ENCODE measurements at places on chromosomes 5 and 9. TPM values are rescaled to one million over a fixed set of nuclear protein-coding genes. Genes with fewer than 3 reads are reported as not detected.

DNA sequence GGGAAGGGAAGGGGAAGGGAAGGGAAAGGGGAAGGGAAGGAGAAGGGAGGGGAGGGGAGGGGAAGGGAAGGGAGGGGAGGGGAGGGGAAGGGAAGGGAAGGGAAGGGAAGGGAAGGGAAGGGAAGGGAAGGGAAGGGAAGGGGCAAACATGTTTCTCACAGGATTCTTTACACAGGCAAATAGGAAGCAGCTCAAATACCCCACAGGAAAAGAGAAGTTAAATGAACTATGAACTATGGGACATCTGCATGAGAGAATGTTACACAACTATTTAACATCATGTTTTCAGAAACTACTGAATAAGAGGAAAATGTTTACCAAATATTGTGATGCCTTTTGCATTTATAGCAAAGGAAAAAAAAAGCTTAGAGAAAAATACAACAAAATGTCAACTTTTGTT lies 125.4 kb upstream of the SLC30A5 start:
- no peak for DNase-seq

GRCh38 chr5:44402084-44402483 lies 12.9 kb upstream of the FGF10 start:
- DNase-seq, result no peak

- peak; percentile 46 for DNase-seq
Measured at GRCh38 chr5:27020973-27021372, 17.4 kb downstream of the CDH9 start.

- peak; percentile 97 for DNase-seq
Measured at GRCh38 chr5:170552621-170553115, 48.8 kb downstream of the KCNIP1 start.

DNA sequence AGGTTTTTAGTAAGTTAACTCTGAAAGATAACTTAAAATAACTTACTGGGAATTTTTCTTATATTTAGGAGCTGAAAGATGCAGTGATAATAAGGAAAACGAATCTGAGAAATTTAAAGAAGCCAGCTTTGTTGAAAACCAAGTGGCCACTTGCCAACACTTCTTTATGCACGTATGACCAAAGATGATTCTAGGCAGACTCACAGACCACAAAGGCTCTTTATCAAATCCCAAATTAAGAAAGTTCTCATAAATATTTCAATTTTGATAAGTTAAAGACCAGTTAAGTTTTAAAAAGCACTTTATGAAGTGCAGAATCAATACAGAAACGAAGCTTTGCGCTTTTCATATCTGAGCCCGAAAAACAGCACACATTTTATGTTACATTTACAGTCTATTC lies 1.5 kb downstream of the AFF4 start:
- peak; percentile 55 for DNase-seq

DNA sequence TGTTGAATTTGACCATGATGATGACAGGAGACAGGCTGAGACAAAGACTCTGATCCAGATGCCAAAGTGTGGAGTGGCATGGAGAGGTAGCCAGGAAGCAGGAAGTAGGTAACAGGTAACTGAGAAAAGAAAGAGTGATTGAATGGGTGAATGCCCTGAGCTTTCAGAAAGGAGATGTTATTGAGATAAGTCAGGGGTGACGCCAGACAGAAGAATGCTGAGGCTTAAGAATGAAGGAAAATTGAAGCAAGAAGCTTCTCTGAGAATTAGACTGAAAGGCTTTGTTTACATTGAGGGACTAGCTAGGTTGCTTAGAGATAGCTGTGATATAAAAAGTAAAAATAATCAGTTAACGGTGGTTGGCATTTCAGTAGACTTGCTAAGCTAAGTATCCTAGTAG lies 165.7 kb downstream of the PSAT1 start:
- DNase-seq, result no peak

The PRXL2C gene
- polyA plus RNA-seq, result 9.3 TPM

DNA sequence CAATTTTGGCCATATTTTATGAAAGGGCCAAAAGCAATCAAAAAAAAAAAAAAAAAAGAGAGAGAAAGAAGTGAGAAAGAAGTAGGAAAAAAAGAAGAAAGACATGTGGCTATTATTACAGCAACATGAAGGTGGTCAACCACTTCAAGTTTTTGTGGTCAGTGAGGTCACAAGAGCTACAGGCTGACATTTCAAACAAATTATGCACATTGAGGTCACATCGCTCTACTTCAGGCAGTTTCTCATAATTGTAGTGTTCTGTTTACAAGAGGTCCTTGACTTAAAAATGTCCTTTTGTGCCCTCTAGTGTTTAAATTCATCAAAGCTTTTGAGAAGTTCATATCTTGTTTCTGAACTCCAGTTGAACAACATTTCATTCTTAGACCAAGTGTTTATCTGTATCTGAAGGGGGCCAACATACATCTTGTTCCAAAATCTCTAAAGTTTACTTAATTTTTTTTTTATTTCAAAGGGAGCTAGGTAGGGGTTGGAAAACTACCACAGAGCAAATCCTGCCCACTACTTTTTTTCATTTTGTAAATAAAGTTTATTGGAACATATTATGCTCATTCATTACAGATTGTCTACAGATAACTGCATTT lies 513.1 kb downstream of the PDE4D start:
- DNase-seq, result peak; percentile 63

DNA sequence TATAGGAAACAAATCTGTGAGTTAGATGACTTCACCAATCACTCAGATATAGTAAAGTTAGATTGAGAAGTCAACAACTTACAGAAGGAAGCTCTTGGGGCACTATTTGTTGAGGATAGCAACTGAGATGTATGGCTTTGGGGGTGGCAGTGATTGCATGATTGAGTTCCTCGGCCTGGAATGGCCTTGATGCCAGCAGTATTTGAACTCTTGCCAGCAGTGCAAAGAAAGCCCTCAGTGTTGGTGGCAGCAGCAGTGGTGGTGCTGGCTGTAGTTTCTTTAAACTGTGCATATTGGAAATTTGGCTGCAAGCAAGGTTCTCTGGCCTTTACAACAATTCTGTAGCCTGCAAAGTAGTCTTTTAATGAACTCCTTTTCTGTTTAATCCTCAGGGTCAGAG lies 41.4 kb upstream of the PJA2 start:
- peak; percentile 22 for DNase-seq

- DNase-seq, result no peak
Measured at GRCh38 chr9:84450029-84450428, 109.5 kb upstream of the SLC28A3 start.

- peak; percentile 58 for DNase-seq
Measured at GRCh38 chr9:113558632-113559502, 95.3 kb downstream of the RGS3 start.

The SPATA6L gene
- polyA plus RNA-seq, result 0.46 TPM

GRCh38 chr5:132762246-132763000 lies 14.6 kb downstream of the SEPTIN8 start:
- DNase-seq, result no peak

GRCh38 chr5:145347026-145347616 lies 488.0 kb downstream of the PRELID2 start:
- DNase-seq, result no peak

GRCh38 chr9:8899511-8899910 lies 1099.9 kb upstream of the DMAC1 start:
- DNase-seq, result no peak

- DNase-seq, result no peak
Measured at GRCh38 chr5:107248066-107248695, 422.6 kb downstream of the EFNA5 start.

GRCh38 chr5:80799573-80799972 lies 144.8 kb upstream of the DHFR start:
- DNase-seq, result no peak

- no peak for DNase-seq
Measured at GRCh38 chr5:33049842-33050241, 338.7 kb downstream of the NPR3 start.

DNA sequence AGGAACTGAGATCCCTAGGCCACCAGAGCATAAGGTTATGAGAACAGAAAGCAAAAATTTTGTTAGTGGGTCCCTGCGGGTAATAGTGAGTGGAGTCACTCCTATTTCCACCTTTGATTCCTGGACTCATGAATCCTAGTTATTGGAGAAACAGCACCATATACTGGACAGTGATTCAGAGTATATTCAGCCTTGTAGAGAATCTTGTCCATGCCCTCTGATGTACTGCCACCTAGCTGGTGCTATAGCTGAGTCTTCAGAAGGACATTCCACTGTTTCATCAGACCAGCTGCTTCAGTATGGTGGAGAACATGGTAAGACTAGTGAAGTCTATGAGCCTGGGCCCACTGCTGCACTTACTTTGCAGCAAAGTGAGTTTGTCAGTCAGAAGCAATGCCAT lies 25.0 kb upstream of the ITGA2 start:
- DNase-seq, result no peak

DNA sequence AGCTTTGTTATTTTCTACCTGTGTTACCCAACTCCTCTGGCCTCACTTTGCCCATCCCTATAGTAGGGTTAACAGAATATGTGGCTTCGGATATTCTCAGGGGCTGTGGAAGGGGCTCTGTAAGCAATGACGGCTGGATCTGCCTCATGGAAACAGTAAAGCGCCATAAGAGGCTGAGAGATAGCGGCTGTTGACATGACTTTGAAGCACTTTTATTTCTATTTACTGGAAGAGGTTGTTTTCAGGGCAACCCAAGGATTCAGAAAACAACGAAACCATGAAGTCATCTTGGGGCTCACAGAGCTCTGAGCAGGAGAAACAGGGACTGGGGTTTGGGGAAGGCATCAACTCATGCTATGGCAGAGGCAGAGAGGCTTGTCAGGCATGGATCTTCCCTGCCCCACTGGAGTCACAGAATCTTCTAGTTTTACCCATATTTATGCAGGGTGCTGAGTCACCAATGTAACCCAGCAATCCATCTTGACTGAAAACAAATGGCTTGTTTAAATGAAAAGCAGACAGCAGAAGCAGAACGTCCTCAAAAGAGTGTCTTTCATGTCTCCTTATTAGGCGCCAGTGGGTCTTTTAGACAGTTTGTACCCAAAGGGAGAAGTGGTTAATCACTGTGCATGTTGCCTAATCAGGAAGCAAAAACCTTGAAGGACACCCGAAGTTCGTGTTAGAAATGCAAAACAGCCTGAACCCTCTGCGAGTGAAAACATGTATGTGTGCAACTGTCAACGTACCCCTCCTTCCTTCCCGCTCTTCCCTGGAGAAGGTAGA lies 113.0 kb downstream of the COL23A1 start:
- DNase-seq, result no peak

DNA sequence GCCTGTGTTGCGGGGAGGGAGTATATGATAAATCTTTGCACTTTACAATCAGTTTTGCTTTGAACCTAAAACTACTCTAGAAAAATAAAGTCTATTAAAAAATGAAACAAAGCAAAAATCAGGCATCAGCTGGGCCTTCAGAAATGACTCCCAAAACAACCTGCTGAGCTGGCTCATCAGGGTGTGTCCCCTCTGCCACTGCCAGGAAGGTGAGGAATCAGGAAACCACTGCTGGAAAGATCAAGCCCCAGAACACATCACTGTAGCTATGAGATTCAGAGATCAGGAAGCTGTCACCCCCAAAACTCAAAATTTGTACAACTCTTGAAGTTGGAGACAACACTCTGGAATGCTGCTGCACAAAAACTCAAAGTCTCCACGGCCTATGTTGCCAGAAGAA lies 40.5 kb upstream of the TBCA start:
- no peak for DNase-seq

Measured in muscle of back (tissue), 13 donors.